Stimulated activated naive CD8-positive, alpha-beta T cell treated with anti-CD3 and anti-CD28 coated beads, Interleukin-15, Interleukin-2, amounts not matched to agents 100 U/mL and 50 U/mL, for 24 hours (primary cell): ENCODE measurements at places on chromosomes 11 and 22.

GRCh38 chr11:67435727-67436458 lies 1.6 kb downstream of the PTPRCAP start:
- DNase-seq = peak; percentile 36

GRCh38 chr11:66068154-66068821 lies 1.8 kb upstream of the PACS1 start:
- peak; percentile 83 for DNase-seq

- peak; percentile 60 for DNase-seq
Observed at GRCh38 chr11:130118636-130119387, 40.8 kb upstream of the ST14 start.

- DNase-seq = no peak
Observed at GRCh38 chr22:43148581-43148980, 2.8 kb upstream of the TSPO start.

GRCh38 chr11:57762235-57762861 lies 746 bp downstream of the CTNND1 start:
- DNase-seq = no peak

- peak; percentile 49 for DNase-seq
Observed at GRCh38 chr11:12411806-12412727, 34.7 kb downstream of the PARVA start.

GRCh38 chr22:50276143-50276542 lies 6.0 kb upstream of the MAPK11 start:
- DNase-seq = peak; percentile 61

- no peak for DNase-seq
Observed at GRCh38 chr22:31079095-31079642, 1.9 kb upstream of the SMTN start.

DNA sequence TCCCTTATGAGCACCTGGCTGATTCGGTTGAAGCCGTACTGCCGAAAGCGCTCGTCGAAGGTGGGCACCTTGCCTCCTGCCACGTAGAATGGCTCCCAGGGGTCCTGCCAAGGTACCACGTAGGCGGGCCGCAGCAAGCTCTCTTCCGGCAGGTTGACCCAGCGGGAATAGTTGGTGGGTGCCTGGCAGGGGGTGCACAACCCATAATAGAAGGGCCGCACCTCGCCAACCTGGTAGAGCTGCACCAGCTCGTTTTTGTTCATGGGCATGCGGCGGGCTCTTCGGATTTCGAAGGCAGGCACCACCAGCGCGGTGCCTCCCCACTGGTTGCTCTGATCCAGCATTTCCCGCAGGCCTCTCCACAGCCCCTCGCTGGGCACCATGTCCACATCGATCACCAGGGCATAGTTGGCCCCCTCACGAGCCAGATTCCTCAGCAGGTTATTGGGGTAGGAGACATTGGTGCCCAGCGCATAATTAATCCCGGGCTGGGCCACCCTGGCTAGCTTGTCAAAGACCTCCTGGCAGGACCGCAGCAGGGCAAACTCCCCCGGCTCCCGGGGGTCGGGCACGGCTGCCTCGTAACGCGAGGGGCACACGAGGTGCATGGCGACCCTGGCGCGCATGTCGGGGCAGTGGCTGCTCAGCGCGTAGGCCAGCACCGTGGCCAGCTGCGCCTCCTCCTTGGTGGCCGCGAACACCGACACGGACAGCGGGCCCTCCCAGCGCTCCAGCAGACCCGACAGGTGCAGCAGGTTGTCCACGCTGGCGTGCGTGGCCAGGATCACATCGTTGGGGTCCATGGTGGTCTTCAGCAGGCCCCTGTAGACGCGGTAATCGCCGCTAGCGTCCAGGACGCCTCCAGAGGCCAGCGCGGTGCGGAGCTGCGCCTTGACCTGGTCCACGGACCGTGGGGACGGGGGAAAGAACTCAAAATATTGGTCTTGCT lies 679 bp downstream of the B4GAT1 start:
- no peak for DNase-seq

GRCh38 chr11:40434926-40435325 lies 1024.5 kb downstream of the LRRC4C start:
- DNase-seq = no peak

- no peak for DNase-seq
Observed at GRCh38 chr11:9019861-9020260, 16.1 kb upstream of the NRIP3 start.

GRCh38 chr11:92707665-92708064 lies 261.8 kb upstream of the MTNR1B start:
- DNase-seq = no peak

DNA sequence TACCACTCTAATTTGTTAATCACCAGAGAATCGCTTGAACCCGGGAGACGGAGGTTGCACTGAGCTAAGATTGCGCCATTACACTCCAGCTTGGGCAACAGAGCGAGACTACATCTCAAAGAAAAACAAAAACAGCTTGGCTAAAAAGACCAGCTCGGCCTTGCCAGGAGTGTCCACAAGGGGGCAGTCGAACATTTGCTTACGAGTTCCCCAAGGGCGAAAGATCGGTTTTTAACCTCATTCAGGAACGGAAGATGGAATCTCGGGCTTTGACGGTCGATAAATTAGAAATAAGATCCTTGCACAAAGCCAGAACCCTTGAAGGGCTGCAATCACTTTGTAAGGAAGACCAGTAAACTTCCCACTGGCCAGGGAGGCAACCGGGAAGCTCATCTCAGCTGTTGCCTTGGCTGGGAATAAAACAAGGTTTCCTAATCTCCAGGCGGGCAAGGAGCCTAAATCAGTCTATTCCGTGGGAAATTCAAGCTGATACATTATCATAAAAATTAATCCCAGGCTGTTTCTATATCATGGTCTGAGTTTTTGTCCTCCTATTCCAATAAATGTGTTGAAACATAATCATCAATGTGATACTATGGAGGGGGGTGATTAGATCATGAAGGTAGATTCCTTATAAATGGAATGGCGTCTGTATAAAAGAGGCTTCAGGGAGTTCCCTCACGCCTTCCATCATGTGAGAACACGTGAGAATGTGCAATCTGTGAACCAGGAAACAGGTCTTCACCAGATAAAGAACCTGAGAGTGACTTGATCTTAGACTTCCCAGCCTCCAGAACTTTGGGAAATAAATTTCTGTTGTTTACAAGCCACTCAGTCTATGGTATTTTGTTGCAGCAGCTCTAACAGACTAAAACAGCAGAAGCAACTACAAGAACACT lies 14.9 kb upstream of the SLC29A2 start:
- peak; percentile 88 for DNase-seq

GRCh38 chr11:118690553-118691304 lies 11.3 kb upstream of the TREH start:
- DNase-seq = no peak

DNA sequence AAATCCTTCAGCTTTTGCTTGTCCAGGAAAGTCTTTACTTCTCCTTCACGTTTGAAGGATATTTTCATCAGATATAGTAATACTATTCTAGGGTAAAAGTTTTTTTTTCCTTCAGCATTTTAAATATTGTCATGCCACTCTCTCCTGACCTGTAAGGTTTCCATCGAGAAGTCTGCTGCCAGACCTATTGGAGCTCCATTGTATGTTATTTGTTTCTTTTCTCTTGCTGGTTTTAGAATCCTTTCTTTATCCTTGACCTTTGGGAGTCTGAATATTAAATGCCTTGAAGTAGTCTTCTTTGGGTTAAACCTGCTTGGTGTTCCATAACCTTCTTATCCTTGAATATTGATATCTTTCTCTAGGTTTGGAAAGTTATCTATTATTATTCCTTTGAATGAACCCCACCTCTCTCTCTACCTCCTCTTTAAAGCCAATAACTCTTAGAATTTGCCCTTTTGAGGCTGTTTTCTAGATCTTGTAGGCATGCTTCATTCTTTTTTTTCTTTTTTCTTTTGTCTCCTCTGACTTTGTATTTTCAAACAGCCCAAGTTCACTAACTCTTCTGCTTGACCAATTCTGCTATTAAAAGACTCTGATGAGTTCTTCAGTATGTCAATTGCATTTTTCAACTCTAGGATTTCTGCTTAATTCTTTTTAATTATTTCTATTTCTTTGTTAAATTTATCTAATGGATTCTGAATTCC lies 12.0 kb upstream of the WEE1 start:
- no peak for DNase-seq

GRCh38 chr11:63321723-63322122 lies 47.9 kb upstream of the SLC22A9 start:
- no peak for DNase-seq

- DNase-seq = no peak
Observed at GRCh38 chr11:65366340-65366773, 11.8 kb downstream of the TIGD3 start.

GRCh38 chr11:78202733-78203167 lies 14.0 kb downstream of the USP35 start:
- DNase-seq = no peak

DNA sequence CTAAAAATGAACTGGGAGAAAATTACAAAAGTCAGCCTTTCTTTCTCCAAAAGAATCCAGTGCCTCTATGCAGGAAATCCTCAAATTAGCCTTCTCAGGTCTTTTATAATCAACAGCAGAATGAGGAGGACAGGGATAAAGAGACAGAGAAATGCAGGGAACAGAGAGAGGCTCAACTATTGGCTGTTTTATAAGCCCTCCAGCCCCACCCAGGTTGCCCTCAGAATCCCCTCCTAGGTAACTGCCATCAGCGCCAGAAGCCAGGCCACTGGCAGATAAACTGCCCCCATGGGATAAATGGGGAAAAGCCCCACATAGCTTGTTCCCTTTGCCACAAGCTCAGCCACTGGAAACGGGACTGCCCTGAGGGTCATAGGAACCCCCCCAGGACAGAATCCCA lies 10.9 kb upstream of the HMOX1 start:
- DNase-seq = no peak

DNA sequence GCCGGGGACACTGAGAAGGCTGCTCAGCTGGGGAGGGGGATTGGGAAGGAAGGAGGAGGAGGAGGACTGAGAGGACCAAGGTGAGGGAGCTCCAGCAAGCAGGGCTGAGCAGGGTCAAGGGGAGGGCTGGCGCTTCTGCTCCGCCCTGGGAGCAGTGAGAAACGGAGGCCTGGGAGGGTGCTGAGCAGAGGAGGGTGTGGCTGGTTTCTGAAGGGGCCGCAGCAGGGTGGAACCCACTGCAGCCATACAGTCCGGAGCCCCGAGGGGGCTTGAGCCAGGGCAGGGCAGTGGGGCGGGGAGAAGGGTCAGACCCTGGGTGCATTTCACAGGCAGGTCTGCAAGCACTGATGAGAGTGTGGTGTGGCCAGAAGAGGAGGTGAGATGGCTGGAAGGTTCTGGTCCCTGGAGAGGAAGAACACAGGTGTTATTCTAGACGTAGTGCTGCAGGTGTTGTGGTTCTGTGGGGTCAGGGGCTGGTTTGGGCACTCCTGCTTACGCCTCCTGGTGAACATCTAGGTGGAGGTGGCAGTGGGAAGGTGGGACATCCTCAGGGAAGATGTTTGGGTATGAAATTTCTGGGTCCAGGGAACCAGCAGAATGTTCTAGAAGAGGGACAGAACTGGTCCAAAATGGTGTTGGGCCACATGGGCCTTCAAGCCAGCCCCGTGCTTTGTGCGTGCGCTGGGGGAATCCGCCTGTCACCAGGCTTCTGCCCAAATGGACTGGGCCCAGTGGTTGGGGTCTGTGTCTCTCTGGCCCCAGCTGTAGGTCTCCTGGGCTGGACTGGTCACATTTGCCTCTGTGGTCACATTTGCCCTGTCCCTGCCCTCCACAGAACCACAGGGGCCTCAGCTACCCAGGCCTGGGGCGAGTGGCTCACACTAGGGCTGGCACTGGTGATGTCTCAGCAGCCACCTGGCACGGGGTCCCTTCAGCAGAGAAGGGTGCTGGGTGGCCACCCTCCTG lies 714.7 kb downstream of the BRD1 start:
- no peak for DNase-seq

DNA sequence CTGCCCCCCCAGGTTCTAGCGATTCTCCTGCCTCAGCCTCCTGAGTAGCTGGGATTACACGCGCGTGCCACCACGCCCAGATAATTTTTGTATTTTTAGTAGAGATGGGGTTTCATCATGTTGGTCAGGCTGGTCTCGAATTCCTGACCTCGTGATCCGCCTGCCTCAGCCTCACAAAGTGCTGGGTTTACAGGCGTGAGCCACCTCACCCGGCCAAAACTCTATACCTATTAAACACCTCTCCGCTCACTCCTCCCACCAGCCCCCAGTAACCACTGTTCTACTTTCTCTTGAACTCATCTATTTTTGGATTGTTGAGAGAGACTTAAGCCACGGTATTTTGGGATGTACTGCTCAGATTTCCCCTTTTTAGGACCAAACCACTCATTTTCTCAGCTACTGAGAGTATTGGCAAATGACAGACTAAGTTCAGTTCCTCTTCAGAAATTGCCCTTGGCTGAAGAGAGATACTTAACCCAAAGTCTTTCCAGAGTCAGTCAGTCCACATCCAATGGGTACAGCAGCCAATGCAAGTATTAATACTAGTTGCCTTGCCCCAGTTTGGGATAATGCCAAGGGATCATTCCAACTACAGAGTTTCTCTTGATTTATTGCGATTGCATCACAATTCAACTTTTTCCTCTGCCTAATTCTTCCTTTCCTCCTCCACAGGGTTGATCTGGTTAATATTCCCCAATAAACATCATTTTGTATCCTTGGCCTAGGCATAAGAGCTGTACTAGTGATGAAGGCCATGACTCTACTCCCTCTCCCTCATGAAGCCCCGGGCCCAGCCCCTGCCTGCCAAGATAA lies 36.8 kb upstream of the CSTF3 start:
- no peak for DNase-seq

- DNase-seq = no peak
Observed at GRCh38 chr11:68202165-68202564, 10.9 kb downstream of the KMT5B start.

DNA sequence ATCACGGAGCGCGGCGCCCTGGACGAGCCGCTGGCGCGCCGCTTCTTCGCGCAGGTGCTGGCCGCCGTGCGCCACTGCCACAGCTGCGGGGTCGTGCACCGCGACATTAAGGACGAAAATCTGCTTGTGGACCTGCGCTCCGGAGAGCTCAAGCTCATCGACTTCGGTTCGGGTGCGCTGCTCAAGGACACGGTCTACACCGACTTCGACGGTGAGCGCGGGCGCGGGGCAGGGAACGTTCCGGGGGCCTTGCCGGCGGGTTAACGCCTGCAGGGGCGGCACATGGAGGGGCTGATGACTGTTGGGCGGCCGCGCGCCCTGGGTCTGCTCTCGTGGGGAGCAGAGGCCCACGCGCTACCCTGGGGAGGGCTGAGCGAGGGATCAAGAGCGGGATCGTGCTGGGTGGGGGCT lies 1.0 kb downstream of the PIM3 start:
- no peak for DNase-seq

DNA sequence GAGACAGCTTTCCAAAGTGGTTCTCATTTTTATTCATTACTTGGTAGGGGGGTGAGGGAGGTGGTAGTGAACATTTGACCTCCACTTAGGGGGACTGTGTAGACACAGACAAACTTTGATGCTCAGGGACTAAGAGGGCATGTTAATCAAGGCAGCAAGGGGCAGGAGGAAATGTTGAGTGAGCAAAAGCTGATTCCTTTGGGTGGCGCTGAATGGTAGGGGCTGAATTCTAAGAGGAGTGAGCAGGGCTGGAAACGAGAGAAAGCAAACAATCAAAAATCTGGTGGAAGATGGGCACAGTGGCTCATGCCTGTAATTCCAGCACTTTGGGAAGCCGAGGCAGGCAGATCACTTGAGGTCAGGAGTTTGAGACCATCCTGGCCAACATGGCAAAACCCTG lies 164.8 kb upstream of the BDNF start:
- no peak for DNase-seq
